ENCODE measurements at places on chromosomes 2 and 18.

DNA sequence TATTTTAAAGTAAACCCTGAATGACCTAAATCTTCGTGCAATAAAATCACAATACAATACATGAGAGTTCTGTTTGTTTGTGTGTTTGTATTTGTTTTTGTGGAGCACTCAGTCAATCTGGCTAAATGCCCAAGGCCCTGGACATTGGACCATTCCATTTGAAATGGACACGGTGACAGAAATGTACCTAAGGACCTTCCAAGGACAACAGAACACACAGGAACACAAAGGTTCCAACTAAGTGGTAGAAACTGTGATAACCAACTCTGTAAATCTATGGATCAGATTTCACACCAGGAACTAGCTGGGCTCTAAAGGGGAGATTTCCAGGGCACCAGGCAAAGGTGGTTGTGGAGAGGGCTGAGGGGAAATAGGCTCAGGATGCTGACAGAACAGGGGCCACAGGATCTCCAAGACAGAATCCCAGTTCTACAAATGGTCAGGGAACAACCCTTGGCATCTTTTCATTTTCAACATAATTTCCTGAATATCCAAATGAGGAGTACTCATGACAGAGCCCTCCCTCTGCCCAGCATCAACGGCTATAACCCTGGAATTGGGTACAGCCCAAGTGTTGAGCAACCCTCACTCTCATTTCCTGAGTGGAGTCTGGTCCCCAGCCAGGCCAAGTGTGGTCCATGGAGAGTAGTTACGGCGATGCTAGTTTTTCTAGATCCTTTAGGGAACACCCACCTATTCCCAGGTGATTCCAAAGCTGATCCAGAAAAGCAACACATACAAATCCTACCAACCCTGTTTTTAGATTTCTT lies 78.4 kb downstream of the NCKAP5 start:
- no peak for DNase-seq

GRCh38 chr2:156574112-156574511 lies 137.9 kb downstream of the GPD2 start:
- DNase-seq: no peak

GRCh38 chr2:99648178-99648844 lies 158.5 kb upstream of the REV1 start:
- DNase-seq: no peak

DNA sequence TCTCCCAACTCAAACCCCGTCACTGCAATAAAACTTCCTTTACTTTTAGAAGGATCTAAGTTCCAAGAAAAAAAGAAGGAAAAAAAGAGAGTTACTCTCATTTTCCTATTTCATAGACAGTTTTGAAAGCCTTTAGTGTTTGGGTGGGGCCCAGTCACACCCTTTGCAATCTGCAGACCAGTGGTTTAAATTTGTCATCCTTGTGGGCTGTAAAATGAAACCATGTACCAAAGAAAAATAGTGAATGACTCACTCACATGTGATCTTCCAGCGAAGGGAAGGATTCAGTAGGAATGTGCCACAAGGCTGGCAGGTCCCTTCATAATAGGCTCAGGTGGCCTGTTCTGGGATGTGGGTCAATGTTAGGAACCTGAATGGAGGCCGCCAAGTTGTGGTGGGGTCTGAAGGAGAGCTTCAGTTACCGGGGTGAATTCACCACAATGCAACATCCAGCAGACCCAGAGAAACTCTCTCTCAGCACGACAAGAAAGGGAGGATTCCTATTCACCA lies 28.3 kb downstream of the ANXA4 start:
- DNase-seq: no peak

Data from stimulated activated CD4-positive, alpha-beta T cell treated with anti-CD3 and anti-CD28 coated beads, TNF-alpha, amount 100 ng/mL, for 24 hours (primary cell).